Activated T-cell treated with anti-CD3 and anti-CD28 coated beads, Interleukin-2, amount 50 U/mL, for 72 hours (primary cell): ENCODE measurements at places on chromosomes 3 and 15. TPM values are rescaled to one million over a fixed set of nuclear protein-coding genes. Genes with fewer than 3 reads are reported as not detected.

The THAP10 gene
- total RNA-seq: 0.74 TPM

The PRKCD gene
- total RNA-seq: 27.2 TPM

The APH1B gene
- total RNA-seq: 30.6 TPM

The CFAP92 gene
- 1.1 TPM for total RNA-seq

The PLCB2 gene
- 90.4 TPM for total RNA-seq

The FHIT gene
- 54.9 TPM for total RNA-seq

The DPPA2 gene
- not detected for total RNA-seq

The SERINC4 gene
- total RNA-seq: 0.14 TPM

GRCh38 chr3:143167969-143168854 is 48.6 kb downstream of the CHST2 start:
- DNase-seq: no peak
- no peak overlapping the region for H3K4me3 ChIP-seq
- no peaks in the 10 kb centered on the region for H3K27me3 ChIP-seq

DNA sequence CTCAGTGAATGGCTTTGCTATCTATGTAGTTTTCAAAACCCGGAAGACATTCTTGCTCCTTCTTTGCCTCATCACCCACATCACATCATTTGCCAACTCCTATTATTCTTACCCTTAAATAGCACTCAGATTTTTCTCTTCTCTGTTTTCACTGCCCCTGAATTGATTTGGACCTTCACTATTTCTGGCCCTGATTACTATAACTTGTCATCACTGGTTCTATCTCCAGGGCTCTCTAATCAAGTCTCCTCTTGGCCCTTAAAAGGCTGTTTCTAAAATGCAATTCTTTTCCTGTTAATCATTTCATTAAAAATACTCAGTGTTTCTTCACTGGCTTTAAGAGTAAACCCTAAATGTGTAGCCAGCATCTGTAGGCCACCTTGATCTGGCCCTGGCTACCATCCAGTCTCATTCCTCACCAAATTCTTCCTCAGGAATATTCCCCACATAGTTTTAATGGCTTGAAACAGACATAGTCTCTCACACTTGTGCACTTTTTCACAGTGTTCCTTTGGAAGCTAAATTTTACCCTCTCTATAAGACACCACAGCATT is 437.1 kb upstream of the CBLB start:
- no peak overlapping the region for H3K27ac ChIP-seq
- no peak overlapping the region for H3K4me3 ChIP-seq
- H3K4me1 ChIP-seq: peaks cover 37% of the 10 kb centered on the region
- H3K36me3 ChIP-seq: no peaks in the 10 kb centered on the region
- no peak for DNase-seq

DNA sequence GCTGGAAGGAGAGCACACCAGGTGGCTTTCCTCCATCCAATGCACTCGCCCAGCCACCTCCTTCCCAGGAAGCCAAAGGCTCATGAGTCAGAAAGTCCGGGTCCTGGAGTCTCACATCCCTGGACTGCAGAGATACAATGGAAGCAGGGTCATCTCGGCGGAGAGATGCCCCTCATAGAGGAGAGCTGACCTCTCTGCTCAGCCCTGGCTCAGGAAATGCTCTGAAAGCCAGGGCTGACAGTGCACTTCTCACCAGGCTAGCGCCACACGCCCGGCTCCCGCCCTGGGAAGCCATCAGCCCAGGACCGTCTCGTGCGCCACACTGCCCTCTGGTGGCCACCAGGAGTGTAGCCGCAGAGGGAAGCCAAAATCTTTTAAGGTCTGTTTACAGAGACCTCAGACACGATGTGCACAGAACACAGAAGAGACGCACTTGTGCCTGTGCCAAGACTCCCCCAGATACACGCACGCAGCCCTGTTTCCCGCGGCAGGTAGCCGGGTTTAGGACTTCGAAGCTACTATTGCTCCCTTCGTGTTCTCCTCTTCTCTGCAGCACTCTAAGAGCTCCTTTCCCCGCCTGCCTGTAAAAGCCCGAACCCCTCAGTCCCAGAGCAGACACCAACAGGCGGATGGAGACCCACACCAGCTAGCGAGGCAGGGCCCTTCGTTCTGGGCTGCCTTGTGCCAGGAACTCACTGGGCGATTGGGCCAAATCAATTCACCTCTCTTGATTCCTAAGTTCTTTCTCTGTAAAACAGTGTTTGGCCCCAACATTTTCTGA is 9.7 kb downstream of the NTRK3 start:
- H3K4me1 ChIP-seq: peaks cover 10% of the 10 kb centered on the region
- peaks cover 31% of the 10 kb centered on the region for H3K27me3 ChIP-seq
- no peaks in the 10 kb centered on the region for H3K36me3 ChIP-seq
- no peak overlapping the region for H3K4me3 ChIP-seq

GRCh38 chr3:157097198-157097597 is 62.7 kb downstream of the CCNL1 start:
- DNase-seq: no peak
- H3K36me3 ChIP-seq: peaks cover 3% of the 10 kb centered on the region
- H3K27me3 ChIP-seq: peaks cover 6% of the 10 kb centered on the region
- H3K4me3 ChIP-seq: no peak overlapping the region

GRCh38 chr3:124840331-124840730 is 46.8 kb downstream of the ITGB5 start:
- DNase-seq: no peak
- H3K27me3 ChIP-seq: peaks cover 20% of the 10 kb centered on the region
- no peaks in the 10 kb centered on the region for H3K36me3 ChIP-seq
- H3K4me1 ChIP-seq: peaks cover 4% of the 10 kb centered on the region
- no peak overlapping the region for H3K4me3 ChIP-seq

DNA sequence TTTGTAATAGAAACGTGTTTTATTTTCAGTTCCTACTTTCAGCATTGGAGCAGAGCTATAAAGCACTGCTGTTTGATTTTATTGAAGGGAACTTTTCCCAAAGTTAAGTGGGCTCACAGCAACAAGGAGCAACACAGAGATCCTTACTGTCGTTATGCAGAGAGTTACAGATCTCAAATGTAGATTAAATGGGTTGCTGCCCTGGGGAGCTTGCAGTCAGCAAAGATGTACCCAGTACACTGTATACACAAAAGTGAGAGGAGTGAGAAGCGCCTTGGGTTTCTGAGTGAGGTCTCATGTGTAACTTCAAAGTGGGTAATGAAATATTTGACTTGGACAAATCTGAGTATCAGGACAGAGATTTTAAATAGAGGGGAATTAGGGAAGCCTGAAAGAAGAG is 47.7 kb downstream of the MED12L start:
- DNase-seq: no peak
- no peaks in the 10 kb centered on the region for H3K36me3 ChIP-seq
- no peak overlapping the region for H3K4me3 ChIP-seq
- H3K4me1 ChIP-seq: peaks cover 22% of the 10 kb centered on the region
- H3K27ac ChIP-seq: no peak overlapping the region

DNA sequence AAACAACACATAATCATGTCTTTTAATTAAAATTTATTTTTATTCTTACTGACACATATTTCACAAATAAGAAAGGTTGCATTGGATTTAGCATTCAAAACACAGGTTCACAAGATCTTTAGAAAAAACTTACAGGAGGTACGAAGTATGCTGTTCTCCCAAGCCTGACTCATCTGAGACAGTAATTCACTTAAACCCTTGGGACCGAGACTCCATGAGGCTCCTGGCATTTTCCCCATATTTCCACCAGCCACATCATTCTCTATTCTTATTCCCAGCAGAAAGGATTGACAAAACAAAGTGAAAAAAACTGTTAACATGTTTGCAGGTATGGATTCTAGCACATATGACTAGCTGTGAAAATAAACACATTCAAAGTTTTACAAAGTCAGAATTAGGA is 52.6 kb downstream of the CNTN3 start:
- H3K4me3 ChIP-seq: no peak overlapping the region
- H3K36me3 ChIP-seq: no peaks in the 10 kb centered on the region
- H3K4me1 ChIP-seq: no peaks in the 10 kb centered on the region
- DNase-seq: no peak
- H3K27me3 ChIP-seq: no peaks in the 10 kb centered on the region

GRCh38 chr3:8595252-8595651 is 49.3 kb downstream of the SSUH2 start:
- H3K27ac ChIP-seq: no peak overlapping the region
- no peaks in the 10 kb centered on the region for H3K27me3 ChIP-seq
- H3K4me3 ChIP-seq: no peak overlapping the region
- H3K4me1 ChIP-seq: no peaks in the 10 kb centered on the region
- no peak for DNase-seq

DNA sequence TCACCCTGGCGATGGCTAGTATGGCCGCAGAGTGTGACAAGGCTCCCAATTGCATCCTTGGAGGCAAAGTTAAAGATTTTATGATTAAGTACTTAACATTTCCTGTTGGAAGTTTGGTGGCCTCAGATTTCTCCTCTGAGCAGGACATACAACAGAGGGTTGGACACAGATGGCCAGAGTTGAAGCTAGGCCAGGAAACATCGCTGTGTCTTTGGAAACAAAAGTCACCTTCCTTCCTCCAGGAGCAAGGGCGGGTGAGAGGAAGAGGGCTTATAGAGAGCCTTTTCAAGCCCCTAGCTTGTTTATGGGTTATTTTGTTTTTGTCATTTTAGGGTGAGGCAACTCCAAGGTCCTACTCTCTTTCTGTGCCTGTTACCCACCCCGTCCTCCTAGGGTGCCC is 24.2 kb downstream of the SLC6A1 start:
- no peak overlapping the region for H3K27ac ChIP-seq
- H3K4me3 ChIP-seq: no peak overlapping the region
- no peaks in the 10 kb centered on the region for H3K36me3 ChIP-seq
- DNase-seq: no peak

DNA sequence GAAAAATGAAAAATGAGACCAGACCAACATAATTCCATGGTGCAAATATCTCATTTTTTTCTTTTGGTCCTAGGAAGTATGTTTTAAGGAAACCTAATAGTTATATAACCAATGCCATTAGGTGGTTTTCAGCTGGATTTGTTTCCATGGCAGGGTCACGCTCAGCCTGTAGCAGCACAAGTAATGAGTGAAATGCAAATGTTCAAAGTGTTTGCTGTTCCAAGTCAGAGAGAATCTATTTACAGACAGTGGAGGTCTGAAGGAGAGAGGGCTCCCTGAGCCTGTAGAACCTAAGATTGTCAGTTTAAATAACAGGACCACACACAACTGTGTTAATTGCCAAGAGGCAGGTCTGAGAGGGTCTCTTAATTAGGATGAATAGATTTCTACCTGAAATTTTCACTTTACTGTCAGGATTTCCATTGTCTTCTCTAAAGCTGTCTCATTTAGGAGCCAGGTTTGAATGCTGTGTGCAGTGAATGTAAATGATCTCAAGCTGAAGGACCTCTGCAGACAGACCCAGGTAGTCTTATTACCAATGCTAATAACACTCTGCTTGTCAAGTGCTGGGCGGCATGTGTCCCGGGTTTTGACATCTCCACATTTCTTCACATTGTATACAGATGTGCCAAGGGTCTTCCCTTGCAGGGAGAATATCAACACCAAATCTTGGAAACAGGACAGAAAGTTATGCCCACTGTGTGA is 317.3 kb upstream of the NECTIN3 start:
- no peaks in the 10 kb centered on the region for H3K36me3 ChIP-seq
- peaks cover 7% of the 10 kb centered on the region for H3K27me3 ChIP-seq
- H3K4me3 ChIP-seq: no peak overlapping the region
- no peak for DNase-seq
- no peaks in the 10 kb centered on the region for H3K4me1 ChIP-seq
- H3K27ac ChIP-seq: no peak overlapping the region

- no peaks in the 10 kb centered on the region for H3K4me1 ChIP-seq
- H3K27ac ChIP-seq: no peak overlapping the region
- DNase-seq: no peak
- H3K36me3 ChIP-seq: peaks cover 11% of the 10 kb centered on the region
- H3K27me3 ChIP-seq: no peaks in the 10 kb centered on the region
Measured at GRCh38 chr3:189652042-189652441, 20.9 kb downstream of the TP63 start.

GRCh38 chr15:54564166-54564565 is 585.9 kb downstream of the UNC13C start:
- H3K36me3 ChIP-seq: no peaks in the 10 kb centered on the region
- no peak for DNase-seq
- H3K27me3 ChIP-seq: peaks cover 6% of the 10 kb centered on the region
- H3K4me1 ChIP-seq: no peaks in the 10 kb centered on the region

DNA sequence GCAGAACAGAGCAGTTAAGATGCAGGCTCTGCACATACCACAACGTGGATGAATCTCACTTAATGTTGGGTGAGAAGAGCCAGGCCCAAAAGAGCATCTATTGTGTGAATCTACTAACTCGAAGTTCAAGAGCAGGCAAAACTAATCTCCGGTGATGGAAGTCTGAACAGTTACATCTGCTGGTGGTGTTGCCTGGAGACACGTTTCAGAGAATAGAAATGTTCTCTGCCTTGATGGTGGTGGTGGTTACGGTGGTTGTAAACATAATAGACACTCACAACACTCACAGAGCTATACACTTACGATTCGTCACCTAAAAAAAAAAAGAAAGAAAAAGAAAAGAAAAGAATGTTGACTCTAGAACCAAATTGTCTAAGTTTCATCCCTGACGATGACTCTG is 86.8 kb downstream of the LIPC start:
- H3K27me3 ChIP-seq: no peaks in the 10 kb centered on the region
- H3K4me3 ChIP-seq: no peak overlapping the region
- H3K36me3 ChIP-seq: peaks cover 15% of the 10 kb centered on the region
- DNase-seq: no peak
